ENCODE measurements at places on chromosomes 5 and 9. TPM values are rescaled to one million over a fixed set of nuclear protein-coding genes. Genes with fewer than 3 reads are reported as not detected.

DNA sequence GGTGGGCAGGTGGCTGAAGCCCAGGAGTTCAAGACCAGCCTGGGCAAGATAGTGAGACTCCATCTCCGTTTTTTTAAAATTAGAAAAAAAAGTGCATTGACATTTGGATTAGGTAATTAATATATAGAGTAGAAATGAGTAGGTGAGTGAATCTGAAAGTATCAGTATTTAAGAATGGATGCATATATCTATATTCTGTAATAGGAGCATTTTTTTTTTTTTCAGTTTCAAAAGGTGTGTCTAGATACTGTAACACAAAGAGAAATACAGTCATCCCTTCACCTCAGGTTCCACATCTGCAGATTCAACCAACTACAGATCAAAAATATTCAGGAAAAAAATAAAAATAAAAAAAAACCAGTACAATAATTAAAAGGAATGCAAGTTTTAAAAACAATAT, 50.8 kb downstream of the RBM27 start:
- DNase-seq = no peak

GRCh38 chr9:99607842-99608448, 213.7 kb upstream of the NR4A3 start:
- no peak for DNase-seq

DNA sequence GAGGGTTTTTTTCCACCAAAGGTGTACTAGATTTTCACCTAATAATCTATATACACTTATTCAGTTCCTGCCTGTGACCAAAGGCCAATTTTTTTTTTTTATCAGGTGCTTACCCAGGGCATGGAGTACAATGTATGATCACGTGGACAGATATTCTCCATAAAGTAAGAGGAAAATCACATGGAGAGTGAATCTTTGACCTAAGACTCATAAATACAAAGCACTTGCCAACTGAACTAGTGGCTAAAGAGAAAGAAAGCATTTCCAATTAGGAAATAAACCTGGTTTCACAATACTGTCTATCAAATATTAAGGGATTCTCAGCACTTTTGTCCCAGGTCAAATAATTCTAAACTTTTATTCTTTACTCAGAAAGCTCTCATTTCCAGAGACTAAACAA, 33.0 kb upstream of the CEP120 start:
- DNase-seq = no peak

Gene SIGMAR1
- polyA plus RNA-seq = 46.9 TPM

Gene AGXT2
- polyA plus RNA-seq = 0.11 TPM

Data from left lung (tissue), 14 donors.